Activated CD4-positive, alpha-beta T cell treated with anti-CD3 and anti-CD28 coated beads, Interleukin-2, Interleukin-6, amounts not matched to agents 100 ng/mL and 50 ng/mL, durations not matched to agents 16 hours and 8 hours (primary cell): ENCODE measurements at places on chromosomes 16 and 17.
A peak's percentile ranks its signal among the peaks of the same experiment; 100 is the strongest.

DNA sequence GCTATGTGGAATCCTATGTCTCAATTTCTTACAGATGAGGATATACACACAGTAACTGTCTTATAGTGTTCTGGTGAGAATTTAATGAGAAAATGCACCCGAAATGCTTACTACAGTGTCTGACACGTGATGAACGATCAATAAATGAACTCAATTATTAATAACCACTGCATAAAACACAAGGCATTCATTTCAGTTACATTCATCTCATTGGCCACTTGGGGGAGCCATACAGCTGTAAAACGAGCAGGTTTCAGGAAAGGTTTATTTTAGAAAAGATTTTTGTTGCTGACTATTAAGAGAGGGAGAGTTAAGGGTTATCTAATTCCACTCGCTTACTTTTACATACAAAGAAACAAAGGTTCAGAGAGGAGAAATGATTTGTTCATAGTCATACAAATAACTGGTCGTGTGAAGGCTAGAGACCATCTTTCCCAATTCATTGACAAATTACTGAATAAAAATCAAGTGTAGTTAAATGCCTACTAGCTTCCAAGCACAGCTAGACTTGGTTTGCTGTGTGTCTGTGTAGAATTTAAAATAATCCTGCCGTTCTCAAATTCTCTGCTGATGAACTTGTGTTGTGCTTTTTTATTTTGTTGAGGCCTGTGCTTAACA, 160.1 kb downstream of the MAP2K4 start:
- peak; percentile 48 for DNase-seq

DNA sequence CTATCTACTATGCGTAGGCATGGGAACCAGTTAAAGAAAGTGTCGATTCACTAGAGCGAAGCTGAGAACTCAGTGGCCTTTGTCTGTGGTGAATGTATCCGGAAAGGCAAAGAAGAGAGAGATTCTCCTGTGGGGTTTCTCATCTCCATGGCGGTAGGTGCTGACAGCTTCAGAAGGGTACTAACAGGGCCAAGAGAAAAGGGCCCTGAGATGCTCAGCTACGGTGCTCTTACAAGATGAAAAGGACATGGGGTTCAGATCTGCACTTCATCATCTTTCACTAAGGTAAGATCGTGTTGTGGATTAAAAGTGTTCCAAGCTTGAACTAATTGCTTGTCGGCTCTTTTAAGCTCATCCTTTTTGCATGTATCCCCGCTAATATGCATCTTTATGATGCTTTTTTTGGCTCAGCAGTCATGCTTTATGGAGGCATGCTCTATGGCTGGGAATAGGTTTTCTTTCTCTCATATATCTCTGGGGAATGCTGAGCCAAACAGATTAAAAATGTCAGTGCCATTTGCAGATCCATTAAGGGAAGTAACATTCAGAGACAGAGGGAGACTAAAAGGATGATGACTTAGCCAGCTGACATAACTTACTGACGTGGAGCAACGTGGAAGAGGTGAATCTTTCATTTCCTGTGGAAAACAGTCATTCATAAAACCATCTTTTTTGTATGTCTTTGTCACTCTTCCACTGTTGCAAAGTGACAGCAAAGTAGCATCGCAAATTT, 29.9 kb downstream of the KCNJ16 start:
- DNase-seq = no peak

- no peak for DNase-seq
Measured at GRCh38 chr17:79691931-79692330, 38.8 kb upstream of the ENPP7 start.

DNA sequence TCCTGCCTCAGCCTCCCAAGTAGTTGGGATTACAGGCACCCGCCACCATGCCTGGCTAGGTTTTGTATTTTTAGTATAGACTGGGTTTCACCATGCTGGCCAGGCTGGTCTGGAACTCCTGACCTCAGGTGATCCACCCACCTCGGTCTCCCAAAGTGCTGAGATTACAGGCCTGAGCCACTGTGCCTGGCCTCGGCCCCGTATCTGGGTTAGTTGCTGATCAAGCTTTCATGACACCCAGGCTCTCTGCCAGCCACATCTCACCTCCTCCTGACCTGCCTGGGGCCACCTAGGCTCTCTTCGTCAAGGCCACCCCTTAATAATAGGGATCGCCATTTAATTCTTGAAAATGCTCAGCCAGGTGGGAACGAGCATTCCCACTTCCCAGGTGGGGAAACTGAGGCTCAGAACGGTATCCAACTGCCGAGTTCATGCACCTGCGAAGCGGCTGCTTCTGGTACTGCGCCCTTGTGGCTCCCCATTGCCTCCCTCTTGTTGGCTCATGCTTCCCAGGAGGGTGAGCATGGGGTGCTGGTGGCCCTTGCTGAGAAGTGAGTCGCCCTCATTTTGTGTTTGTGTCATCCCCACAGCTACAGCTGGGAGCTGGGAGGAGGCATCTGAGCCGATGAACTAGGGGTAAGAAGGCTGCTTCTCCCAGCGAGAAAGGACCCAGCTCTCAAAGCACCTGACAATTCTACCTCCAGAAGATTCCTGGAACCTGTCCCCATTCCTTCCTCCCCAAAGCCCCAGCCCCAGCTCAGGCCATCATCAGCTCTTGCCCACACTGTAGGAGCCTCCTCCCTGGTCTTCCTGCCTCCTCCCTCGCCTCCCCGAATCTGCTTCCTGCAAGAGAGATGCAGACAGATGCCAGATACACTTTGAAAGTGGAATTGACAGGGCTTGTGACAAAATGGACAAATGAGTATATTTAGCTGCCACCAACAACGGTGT, 17.3 kb upstream of the SNN start:
- no peak for DNase-seq

DNA sequence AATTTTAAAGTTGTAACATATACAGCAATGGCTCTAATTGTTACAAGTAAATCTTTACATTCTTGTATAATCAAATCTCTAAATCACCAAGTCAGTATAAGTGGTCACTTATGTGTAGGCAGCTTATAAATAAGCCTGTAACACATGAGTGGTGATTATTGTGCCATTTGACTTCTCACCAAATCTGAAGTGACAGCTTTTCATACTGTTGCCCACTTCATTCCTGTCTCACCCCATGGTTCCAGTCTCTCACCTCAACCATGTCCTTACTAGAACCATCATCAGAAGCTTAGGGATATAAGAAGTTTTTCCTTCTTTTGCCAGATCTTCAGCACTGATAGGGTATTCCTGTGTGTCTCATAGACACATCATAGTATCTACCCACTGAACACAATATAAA, 23.5 kb downstream of the TNRC6A start:
- no peak for DNase-seq

GRCh38 chr17:59007995-59008394, 98.7 kb downstream of the TRIM37 start:
- DNase-seq = no peak

- peak; percentile 60 for DNase-seq
Measured at GRCh38 chr17:57645950-57646665, 99.0 kb downstream of the CCDC182 start.

GRCh38 chr16:14070877-14071575, at the start of gene MRTFB:
Gene MRTFB, plus strand, starts transcription at chr16:14071319. Its CDS starts 69,288 bp downstream, at chr16:14140607.
- peak; percentile 82 for DNase-seq

GRCh38 chr17:33896263-33896662, 358.8 kb upstream of the CCL2 start:
- no peak for DNase-seq

GRCh38 chr16:77989846-77990245, 32.5 kb upstream of the CLEC3A start:
- no peak for DNase-seq

GRCh38 chr16:53131363-53132071, 76.7 kb downstream of the CHD9 start:
- peak; percentile 57 for DNase-seq

- DNase-seq = no peak
Measured at GRCh38 chr16:53792161-53792951, 88.4 kb downstream of the FTO start.

DNA sequence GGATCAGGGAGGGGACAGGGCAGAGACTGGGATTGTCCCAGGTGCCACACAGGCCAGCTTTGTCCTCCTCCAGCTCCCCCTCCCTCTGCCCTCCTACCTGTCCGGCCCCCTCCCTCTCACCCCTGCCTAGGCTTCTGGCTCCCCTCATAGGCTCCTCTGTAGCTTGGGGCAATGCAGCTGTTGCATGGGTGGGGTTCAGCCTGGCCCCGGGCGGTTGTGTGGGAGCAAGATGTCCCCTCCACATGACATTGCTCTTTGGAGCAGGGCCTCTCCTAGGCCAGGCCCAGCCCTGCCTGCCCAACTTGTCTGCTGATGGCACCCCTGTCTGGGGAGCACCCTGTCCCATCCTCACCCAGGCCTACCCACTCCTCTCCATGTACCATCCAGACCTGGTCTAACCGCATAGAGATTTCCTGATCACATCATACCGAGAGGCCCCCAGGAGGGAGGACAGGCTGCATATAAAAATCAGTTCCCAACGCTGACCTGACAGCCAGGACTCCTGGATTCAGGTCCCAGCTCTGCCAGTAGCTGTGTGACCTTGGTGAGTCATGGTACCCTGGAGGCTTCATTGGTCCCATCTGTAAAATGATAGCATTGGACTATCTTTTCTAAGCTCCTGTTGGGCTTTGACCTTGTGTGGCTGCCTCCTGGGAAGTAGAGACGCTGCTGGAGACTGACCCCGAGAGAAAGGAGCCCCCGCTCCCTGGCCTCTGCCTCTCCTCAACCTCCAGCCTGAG, 48.8 kb upstream of the DLX4 start:
- DNase-seq = no peak

DNA sequence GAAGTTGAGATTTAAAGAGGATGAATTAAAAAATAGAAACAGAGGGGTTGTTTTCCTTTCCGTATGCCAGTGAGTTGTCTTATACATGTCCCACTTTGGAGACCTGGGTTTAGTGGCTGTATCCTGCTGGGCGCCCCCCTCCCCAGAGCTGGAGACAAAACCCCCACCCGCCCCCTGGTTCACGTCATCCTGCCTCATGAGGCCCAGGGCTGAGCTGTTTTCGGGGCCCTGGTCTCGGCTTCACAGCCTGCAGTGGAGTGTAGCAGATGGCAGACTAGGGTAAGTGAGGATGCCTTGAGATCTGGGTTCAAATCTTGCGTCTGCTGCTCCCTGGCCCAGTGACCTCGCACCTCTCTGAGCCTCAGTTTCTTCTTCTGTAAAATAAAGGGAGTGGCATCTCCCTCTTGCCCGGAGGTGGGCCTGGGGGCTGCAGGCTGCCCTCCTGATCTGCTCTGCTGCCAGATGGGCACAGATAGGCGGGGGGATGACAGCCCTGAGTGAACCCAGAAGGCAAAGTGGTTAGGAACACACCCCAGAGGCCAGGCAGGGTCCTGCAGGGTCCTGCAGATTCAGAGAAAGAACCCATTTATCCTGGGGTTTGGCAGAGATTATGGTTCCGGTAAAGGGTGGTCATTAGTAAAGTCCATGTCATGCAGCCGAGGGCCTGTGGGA, 45.1 kb downstream of the SOCS3 start:
- DNase-seq = no peak

DNA sequence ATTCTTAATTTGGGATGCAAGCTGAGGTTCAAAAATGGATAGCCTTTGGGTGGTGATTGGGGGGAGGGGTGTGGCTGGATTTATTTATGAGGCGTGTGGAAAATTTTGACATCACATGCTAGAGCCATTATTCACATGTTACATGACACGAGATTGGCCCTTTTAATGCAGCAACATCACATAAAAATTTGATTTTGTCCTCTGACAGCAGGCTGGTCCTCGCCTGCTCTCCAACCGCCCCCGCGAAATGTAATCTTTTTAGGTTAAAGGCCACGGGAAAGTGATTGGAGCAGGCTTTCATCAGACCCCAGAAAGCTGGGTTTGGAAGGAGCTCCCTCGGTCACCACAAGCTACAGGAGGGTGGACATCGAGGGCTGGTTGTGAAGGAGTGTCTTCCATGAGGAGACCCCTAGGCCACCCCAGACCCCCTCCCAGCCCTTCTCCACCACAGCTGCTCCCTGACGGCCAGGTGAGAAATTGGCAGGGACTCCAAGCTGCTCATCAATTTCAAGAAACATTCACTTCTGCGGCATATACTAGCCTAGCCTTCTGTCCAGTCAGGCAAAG, 502.7 kb upstream of the PSMD7 start:
- DNase-seq = no peak

DNA sequence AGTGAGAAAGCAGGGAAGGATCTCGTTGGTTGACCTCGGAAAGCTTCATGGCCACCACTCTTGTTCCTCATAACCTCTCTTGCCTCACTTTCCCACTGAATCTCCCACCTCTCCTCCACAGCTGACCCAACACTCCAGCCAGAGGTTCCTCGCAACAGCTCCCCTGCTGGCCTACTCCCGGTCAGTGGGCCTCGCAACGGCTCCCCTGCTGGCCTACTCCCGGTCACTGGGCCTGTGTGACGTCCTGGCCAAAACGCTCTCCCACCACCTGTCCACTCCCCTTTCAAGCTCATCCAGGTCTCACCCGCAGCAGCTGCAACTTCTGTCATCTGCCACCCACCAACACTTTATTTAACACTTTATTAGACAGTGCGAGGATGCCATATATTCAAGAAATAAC, 149.1 kb downstream of the VPS53 start:
- no peak for DNase-seq

DNA sequence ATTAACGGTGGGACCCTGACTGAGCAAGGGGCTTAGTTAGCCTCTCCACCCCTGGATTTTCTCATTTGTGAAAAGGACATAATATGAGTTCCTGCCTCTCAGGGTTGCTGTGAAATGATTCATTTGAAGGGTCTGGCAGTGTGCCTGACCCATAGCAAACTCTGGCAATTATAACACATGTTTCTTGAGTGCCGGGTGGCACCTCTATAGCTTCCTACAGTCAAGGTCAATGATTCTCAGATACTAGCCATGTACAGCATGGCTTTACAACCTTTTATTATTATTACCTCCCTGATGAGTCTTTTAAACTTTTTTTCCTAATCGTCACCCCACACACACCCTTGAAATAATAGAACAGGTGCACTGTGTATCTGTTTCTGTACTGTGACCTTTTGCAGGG, 42.1 kb downstream of the TMEM114 start:
- DNase-seq = no peak

DNA sequence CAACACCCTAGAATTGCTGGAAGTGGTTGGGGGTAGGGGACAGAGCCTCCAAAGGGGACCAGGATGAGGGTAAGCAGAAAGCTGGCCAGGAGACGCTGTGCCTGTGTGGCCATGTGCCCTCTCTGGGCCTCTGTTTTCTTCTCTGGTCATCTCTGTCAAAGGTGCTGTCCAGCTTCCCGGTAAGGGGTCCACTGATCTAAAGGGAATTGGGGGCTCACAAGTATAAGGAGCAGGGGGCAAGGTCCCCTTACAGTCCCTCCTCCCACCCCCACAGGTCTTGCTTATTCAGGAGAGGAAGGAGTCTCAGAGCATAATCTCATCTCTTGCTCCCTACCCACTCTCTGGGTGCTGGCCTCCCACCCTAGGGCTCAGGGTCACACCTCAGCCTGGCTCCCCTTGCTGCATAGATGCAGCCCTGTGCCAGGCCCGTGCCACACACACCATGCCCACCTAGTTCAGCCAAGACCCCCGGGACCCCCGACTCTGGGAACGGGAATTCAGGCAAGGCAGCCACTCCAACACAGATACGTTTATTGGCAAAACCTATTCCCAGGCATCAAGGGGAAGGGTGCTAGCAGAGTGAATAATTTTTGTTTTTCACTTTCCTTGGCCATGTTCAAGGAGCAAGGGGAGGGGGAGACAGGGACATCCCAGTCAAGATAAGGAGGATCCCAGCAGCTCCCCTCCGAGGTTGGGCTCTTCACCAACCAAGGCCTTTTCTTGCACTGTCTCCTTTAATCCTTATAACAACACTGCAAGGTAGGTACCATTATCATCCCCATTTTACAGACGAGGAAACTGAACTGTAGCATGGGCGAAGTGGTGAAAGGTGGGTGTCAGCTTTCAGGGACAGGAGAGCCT, 19.8 kb downstream of the SLC4A1 start:
- no peak for DNase-seq

- peak; percentile 83 for DNase-seq
Measured at GRCh38 chr17:42101513-42102292, 3.4 kb upstream of the ZNF385C start.

GRCh38 chr16:56368545-56368944, 56.8 kb downstream of the AMFR start:
- no peak for DNase-seq
